ENCODE measurements at places on chromosomes 7 and 10. TPM values are rescaled to one million over a fixed set of nuclear protein-coding genes. Genes with fewer than 3 reads are reported as not detected.

Gene STX1A
- 6.9 TPM for total RNA-seq

Gene RELN
- total RNA-seq = not detected

Gene LFNG
- 46.8 TPM for total RNA-seq

Gene ECHDC3
- total RNA-seq = 10.8 TPM

Gene CRHR2
- not detected for total RNA-seq

Gene GIMAP6
- total RNA-seq = not detected

Gene STK17A
- total RNA-seq = 111 TPM

Gene RBP3
- total RNA-seq = not detected

Gene ADRB1
- 0.28 TPM for total RNA-seq

Gene PON1
- not detected for total RNA-seq

Gene CALHM3
- total RNA-seq = not detected

Gene SVOPL
- not detected for total RNA-seq

Gene GRID2IP
- 0.21 TPM for total RNA-seq

Gene CHAT
- not detected for total RNA-seq

Gene HMX2
- not detected for total RNA-seq

Gene GATA3
- total RNA-seq = 0.09 TPM

Gene FAM25A
- total RNA-seq = 20.3 TPM

Gene OTUD1
- total RNA-seq = 5.1 TPM

Gene AKR1C4
- total RNA-seq = not detected

Gene ZNF518A
- total RNA-seq = 11.1 TPM

Gene THAP5
- total RNA-seq = 18.7 TPM

Gene ATP5F1C
- 366 TPM for total RNA-seq

Gene PDAP1
- 143 TPM for total RNA-seq

Gene GRID1
- not detected for total RNA-seq

Gene GNAT3
- not detected for total RNA-seq

Gene PRF1
- not detected for total RNA-seq

Gene PRPS1L1
- not detected for total RNA-seq

Gene MOGAT3
- not detected for total RNA-seq

Gene AOAH
- not detected for total RNA-seq

Gene SLC18A2
- not detected for total RNA-seq

Gene KCP
- 0.49 TPM for total RNA-seq

Gene GOLGA7B
- 0.28 TPM for total RNA-seq

Gene OR2A42
- total RNA-seq = not detected

Gene AGR2
- 69.2 TPM for total RNA-seq

Gene ANXA8L1
- total RNA-seq = 291 TPM

Gene WNT8B
- total RNA-seq = not detected

Gene SLC29A4
- 1.3 TPM for total RNA-seq

Gene CALML5
- 36.7 TPM for total RNA-seq

Gene THNSL1
- total RNA-seq = 2.8 TPM

Measured in airway epithelial cell (primary cell).